ENCODE measurements at places on chromosomes 2 and 18.
A peak's percentile ranks its signal among the peaks of the same experiment; 100 is the strongest.

- DNase-seq, result no peak
Measured at GRCh38 chr2:105999211-105999989, 194.7 kb downstream of the UXS1 start.

- DNase-seq, result no peak
Measured at GRCh38 chr18:50306944-50307343, 19.5 kb upstream of the CXXC1 start.

GRCh38 chr2:23452372-23452771 lies 67.4 kb downstream of the KLHL29 start:
- no peak for DNase-seq

- no peak for DNase-seq
Measured at GRCh38 chr18:8307960-8308359, 301.3 kb upstream of the RAB12 start.

DNA sequence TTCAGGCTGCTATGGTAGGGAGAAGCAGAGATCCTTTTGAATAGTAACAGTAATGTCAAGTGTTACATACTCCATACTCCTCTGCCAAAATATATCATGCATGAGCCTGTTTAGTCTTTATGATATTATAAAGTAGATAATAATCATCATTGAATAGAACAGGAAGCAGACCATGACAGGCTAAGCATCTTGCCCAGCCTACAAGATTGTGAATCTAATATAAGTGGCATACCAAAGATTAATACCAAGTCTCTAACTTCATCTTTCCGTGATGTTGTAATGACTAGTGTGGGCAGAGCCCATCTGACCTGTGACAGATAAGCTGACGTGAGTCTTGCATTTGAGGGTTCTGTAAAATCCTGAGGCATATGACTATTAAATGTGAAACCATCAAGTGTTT lies 13.1 kb downstream of the NDUFB3 start:
- DNase-seq, result no peak

- no peak for DNase-seq
Measured at GRCh38 chr2:122148128-122148767, 392.8 kb downstream of the TSN start.

DNA sequence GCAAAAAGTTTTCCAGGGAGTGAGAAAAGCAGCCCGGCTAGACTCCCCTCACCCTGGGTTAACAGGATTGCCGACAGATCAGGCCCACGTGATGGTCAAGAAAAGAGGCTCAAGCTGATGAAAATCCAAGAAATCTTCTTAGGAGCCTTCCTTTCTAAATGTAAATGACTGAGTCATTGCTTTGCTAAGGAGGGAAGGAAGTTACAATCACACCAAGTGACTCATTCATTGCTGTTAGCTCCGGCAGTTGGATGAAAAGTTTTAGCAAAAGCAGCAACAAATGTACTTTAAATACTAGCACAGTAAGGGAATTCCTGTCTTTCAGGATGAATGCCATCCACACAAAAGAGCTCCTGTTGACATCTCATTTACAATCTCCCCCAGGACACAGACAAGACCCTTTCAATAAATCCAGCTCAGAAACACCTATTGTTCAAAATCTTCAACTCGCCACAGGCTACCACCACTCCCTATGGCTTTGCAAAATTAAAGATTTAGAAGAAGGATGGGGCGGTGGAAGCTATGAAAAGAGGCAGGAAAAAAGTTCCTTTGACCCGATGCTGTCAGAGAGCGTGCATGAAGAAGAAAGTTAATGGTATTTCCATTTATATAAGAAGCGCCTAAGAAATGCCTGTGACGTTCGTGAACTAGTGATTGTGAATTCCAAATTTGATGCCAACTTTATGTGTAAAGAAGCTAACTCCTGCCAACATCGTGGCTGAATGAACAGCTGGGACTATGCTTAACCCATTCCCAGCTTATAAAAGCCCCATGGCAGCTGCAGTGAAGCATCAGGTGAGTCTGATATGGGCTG lies 153.7 kb downstream of the TGIF1 start:
- peak; percentile 24 for DNase-seq

- no peak for DNase-seq
Measured at GRCh38 chr2:220433131-220433530, 805.7 kb downstream of the SLC4A3 start.

DNA sequence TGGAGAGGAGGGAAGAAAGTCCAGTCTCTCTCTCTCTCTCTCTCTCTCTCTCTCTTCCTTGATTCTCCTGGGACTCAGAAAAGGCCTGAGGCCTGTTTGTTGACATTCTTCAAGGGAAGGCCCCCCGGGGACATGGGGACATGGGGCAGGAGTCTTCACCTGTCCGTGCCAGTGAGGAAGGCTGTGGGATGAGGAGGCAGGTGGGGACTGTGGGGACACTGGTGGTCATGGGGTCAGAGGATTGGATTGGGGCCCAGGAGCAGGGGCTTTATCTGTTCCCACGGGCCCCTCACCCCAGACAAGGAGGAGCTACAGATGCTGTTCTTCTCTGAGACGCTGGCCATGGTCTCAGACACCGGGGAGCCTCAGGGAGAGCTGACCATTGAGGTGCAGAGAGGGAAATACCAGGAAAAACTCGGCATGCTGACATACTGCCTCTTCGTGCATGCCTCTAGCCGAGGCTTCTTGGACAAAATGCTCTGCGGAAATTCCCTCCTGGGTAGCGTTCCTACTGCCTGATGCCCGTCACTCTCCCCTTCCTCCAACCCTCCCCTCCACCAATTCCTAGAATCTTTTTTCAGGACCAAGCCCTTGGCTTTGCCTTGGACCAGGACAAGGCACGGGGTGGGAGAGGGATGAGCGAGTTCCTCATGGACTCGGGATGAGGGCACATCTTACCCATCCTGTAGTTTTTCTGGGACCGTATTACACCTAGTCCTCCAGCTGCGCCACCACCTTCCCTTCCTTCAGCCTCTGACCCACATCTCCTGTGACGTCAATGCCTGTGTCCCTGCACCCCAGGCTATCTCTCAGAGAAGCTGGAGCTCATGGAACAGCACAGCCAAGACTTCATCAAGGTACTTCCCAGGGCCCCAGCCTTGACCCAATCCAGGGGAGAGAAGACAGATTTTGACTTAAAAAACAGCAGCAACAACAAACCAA lies 850 bp downstream of the CATIP start:
- DNase-seq, result no peak

DNA sequence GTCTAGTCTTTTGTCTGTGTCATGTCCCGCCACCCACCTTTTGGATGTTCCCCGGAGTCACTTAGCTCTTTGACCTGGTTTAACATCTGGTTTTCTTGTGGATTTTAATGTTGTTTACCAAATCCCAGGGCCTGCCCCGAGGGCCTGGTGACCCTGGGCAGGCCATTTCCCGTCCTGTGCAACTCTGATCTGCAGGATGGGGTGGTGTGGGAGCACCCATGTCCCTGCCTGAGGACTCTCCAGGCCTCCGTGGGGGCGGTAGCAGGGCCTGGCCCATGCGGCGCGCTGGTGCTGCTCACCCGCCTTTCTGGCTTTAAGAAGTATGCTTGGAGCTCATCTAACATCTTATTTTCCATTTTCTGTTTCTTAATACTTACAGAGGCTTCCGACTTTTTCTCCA lies 10.7 kb downstream of the RAMP1 start:
- DNase-seq, result no peak

DNA sequence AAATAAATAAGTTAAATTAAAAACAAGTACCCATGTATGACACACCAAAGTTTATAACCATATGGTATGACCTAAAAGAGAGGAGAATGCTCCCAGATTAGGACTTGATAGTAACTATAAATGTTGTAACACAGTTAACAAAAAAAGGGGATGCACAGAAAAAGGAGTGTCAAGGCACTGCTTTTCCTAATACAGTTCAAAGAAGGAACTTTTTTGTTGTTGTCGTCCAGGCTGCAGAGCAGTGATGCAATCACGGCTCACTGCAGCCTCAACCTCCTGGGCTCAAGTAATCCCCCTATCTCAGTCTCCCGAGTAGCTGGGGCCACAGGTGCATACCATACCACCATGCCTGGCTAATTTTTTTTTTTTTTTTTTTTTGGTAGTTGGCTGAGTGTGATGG lies 2.7 kb downstream of the NARS1 start:
- no peak for DNase-seq

GRCh38 chr2:215601526-215601925 lies 165.7 kb upstream of the FN1 start:
- DNase-seq, result no peak

- DNase-seq, result peak; percentile 88
Measured at GRCh38 chr2:202588647-202589581, 45.9 kb upstream of the FAM117B start.

GRCh38 chr2:60485055-60485454 lies 68.4 kb downstream of the BCL11A start:
- no peak for DNase-seq

DNA sequence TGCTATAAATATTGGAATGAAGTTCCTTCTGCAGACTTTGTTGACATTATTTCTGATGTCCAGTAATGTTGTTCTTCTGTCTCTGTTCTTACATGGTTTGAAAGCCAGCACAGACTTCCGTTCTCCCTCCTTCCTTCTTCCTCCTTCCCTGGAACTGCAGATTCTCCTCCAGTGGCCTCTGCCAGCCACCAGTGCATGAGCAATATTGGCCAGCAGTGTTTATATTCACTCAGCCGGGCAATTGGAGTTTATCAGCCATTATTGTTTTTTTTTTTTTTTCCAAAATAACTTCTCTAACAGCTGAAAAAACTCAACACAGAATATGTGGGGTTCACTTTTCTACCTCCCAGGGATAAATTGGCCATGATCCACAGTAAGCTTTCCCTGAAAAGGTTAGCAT lies 86.8 kb downstream of the ADCYAP1 start:
- no peak for DNase-seq

GRCh38 chr2:42503291-42503690 lies 9.5 kb upstream of the KCNG3 start:
- DNase-seq, result no peak

- no peak for DNase-seq
Measured at GRCh38 chr2:128421286-128421685, 102.6 kb upstream of the HS6ST1 start.

DNA sequence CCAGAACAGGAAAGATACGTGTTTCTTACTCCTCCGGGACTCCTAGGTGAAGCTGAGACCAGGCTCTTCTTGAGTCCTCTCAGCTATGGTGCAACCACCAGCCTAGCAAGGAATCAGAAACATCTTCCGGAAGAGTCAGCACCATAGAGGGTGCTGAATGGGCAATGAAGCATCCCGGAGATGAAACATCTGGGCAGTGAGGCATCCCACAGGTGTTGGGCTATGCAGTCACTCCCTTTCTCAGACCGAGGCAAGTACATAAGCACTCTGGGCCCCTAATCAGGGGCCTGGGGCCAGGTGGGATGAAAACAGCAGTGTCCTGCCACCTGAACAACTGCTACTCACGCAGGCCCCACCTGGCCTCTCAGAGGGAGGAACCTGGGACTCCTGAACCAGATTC lies 1.4 kb upstream of the CAPN10 start:
- no peak for DNase-seq

DNA sequence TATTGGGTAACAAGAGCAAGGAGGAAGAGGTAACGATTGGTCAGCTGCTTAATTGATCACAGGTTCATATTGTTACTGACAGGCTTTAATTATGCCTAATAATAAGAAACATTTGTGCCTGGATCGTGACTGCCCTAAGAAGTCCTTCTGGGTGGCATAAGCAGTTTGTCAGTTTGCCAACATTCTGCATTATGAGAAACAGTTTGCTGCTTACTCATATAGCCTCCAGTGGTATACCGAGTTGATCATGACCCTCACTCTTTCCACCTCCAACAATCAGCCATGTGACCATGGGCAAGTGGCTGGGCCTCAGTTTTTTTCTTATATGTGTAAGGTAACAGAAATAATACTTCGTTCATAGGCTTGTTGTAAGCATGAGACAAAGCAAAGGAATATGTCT lies 96.6 kb upstream of the CABLES1 start:
- DNase-seq, result no peak

- no peak for DNase-seq
Measured at GRCh38 chr2:163213661-163214081, 375.1 kb upstream of the KCNH7 start.

DNA sequence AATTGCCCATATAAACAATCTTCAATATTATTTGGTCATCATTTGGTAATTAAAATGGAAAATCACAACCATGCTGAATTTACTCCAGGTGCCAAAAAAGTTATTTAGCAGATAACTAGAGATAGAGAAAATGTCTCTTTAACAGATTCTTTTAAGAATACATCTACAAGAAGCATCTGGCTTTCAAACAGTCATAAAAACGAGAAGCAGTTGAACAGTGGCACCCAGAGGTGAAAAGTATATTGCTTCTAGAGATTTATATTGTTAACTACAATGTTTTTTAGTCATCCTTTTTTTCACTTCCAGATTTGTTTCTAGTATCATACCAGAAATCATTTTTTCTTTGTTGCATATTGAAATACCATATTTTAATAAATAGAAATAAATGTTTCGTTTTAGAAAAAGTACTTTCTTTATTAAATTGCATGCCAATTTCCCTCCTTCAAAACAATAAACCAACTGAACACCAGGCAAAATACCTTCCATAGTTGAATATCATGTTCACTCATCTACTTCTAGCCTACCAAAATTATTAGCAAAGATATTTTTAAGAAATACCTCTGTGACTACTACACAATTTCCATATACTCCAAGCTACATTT lies 65.4 kb upstream of the HNRNPA3 start:
- peak; percentile 62 for DNase-seq

- DNase-seq, result no peak
Measured at GRCh38 chr2:234334756-234335155, 162.1 kb downstream of the ARL4C start.

GRCh38 chr2:129868151-129868550 lies 111.3 kb upstream of the RAB6C start:
- no peak for DNase-seq

DNA sequence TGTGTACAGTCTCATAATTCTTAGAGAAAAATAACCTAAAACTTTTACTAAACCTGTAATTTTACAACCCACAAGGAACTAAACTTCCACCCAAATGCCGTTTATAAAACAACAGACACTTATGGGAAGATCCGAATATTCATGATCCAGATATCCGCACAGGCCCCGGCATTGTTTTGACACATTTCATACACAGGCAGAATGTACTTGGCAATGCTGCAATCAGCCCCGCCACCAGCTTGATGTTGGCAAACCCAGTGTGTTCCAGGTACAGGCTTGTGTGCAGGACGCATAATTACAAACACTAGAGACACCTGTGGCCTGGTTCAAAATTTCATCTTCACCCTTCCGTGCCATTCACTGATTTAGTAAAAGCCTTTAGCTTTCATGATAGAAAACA lies 393.0 kb upstream of the SALL3 start:
- no peak for DNase-seq

- no peak for DNase-seq
Measured at GRCh38 chr18:51382081-51382480, 184.6 kb upstream of the MEX3C start.

DNA sequence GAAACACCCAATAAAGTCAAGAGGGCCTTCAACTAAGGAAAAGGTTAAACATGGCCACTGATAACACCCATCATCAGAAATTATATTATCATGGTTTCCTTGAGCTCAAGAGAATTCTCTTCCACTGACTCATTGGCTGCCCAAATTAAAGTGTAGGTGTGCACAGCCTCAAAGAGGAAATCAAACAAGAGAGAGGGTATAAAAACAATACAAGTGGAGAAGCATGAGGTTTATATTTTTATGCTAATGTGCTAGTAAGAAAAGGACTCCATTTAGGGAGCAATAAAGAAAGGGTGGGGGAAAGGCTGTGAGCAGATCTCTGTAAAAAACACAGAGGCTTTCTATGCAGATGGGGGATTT lies 168.8 kb upstream of the VRK2 start:
- DNase-seq, result peak; percentile 61

Measured in NCI-H345 (cell line).